ENCODE measurements at places on chromosomes 7 and 10.

DNA sequence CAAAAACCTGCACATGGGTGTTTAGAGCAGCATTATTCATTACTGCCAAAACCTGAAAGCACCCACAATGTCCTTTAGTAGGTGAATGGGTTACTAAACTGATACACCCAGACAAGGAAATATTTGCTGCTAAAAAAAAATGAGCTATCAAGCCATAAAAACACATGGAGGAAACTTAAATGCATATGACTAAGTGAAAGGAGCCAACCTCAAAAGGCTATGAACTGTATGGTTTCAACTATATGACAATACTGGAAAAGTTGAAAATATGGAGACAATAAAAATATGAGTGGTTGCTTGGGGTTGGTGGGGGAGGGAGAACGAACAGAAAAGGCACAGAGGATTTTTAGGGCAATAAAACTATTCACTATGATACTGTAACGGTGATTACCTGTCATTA, 291.0 kb downstream of the TNS3 start:
- DNase-seq = no peak

GRCh38 chr10:88227342-88228018, 355.6 kb downstream of the RNLS start:
- no peak for DNase-seq

DNA sequence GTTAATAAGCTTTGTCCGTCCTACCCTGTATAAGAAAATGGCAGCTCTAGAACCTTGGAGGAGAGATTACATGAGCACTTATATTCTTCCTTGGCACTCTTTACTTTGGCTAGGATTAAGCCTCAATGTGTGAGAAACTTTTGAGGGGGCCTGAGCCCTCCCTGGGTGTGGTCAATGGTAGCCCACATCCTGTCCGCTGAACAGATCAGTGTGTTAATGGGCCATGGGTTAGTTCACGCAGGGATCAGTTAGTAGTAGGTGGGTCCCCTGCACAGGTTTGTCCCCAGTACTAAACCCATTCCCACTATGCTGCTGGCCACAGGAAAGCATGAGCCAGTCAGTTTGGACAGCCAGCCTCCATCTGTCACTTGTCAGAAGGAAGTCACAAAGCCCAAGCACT, 20.2 kb upstream of the IKZF1 start:
- no peak for DNase-seq

DNA sequence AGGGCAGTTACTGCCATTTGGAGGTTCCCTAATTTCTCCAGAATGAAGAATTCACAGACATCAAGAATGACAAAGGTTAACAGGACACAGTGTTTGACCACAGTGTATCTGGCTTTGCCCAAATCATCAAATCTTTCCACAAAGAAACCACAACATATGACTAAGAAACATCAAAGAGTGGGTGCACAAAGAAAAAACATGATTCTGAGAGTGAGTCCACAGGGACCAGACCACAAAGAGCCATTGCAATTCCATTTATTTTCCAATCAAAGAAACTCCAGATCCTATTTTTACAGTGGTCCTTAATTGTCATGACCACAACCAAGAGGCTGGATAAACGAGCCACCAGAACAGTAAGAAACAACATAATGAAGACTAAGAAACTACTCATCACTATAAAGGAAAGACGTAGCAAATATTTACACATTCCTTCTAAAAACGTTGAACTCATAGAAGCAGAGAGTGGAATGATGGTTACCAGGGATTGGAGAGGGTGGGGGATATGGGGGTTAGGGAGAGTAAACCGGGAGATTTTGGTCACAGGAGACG, 286.5 kb downstream of the DOCK4 start:
- no peak for DNase-seq

GRCh38 chr10:104642658-104643302, 1.7 kb downstream of the SORCS3 start:
- no peak for DNase-seq

- no peak for DNase-seq
Observed at GRCh38 chr10:18681971-18682411, 22.8 kb downstream of the ARL5B start.

DNA sequence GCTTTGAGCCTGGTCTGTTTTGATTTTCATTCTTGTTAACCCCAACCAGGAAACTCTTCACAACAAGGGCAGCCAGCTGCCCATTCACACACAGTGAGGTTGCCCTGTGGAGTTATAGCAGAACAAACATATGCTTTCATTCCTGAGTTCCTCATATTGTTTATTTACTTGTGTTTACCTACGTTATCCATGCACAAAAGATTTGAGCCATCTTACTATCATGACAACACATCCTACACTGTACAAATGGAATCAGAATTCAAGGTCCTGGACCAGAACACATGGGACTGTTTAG, 21.7 kb upstream of the BMPER start:
- no peak for DNase-seq

- no peak for DNase-seq
Observed at GRCh38 chr10:68955355-68955831, 577 bp upstream of the DDX21 start.

DNA sequence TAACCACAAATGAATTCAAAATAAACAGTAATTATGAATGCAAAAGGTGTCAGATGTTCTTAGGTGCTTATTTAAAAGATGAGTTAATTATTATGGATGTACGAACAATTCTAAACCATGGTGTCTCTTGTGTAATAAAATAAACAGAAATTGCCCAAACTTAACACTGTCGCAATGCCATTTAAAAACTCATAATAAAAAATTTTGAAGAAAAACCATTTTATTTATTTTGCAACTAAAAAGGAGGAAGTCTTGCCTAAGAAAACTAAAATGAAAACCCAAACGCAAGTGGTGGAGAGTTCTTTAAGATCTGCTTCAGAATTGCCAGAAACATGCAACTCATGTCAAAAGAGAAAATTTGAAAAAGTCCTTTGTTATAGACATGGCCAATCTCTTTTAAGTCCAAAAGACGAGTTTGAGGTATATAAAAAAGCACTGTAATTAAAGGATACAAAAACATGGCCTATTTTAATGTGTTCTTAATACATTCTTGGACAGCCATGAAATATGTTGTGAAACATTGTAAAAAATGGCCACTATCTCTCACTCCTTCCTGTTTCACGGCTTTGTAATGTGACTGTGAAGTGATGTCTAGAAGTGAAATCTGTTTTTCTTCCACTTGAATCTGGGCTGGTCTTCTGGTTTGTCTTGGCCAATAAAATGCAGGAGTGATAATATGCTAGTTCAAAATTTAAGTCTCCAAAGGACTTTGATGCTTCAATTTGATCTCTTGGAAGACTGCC, 322.9 kb downstream of the PRPF18 start:
- no peak for DNase-seq

- no peak for DNase-seq
Observed at GRCh38 chr10:132648072-132648850, 110.7 kb downstream of the INPP5A start.

DNA sequence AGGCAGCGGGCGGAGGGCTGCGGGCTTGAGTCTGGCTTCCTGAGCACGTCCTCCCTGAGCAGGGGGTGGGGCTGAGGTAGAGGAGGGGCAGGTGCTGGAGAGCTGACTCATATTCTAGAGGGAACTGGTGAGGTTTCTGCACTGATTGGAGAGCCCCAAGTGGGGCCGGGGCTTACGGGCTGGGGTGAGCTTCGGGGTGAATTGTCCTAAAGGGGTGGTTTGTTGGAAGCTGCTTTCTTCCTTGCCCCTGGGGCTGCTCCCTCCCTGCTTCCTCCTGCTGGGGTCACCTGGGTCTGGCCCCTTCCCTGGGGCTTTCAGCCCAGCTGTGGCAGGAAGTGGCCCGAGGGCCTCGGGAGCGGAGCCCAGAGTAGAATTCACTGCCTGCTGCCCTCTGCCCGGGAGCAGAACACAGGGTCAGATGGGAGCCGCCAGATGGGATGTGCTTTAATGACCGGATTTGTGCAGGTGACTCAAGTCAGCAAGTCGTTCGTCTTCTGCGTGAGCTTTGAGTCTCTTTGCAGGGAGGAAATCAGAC, 48.6 kb downstream of the FAM20C start:
- no peak for DNase-seq

- no peak for DNase-seq
Observed at GRCh38 chr7:44294325-44295069, 30.9 kb downstream of the CAMK2B start.

Data from stimulated activated CD8-positive, alpha-beta memory T cell treated with anti-CD3 and anti-CD28 coated beads, Interleukin-4, amount 100 ng/mL, for 4 hours (primary cell).